ENCODE measurements at places on chromosomes 3 and 15. TPM values are rescaled to one million over a fixed set of nuclear protein-coding genes. Genes with fewer than 3 reads are reported as not detected.

DNA sequence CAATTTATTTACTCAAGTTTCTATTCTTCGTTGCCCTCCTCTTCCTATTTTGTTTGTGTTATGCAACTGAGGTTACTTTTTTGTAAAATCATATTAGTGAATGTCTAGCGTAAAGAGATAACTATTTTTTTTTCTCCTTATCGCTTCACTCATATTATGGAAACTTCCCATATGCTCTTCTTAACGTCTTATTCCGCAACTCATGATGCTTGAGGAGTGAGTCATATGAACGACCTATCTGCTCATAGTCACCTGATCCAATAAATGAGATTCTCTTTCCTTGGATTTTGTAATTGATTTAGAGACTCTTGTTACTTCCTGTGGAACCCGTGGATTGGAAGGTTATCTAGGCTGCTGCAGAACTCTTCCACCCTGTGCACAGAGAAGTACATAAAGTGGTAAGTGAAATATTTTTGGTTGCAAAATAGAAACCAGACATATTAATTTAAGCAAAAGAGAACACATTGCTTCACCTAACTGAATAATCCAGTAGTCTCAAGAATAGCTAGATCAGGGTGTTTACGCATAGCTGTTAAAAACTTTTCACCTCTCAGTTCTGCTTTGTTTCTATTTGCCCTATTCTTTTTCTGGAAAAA lies 719.3 kb upstream of the SGO1 start:
- no peak for DNase-seq

TCAIM gene
- 26.3 TPM for polyA plus RNA-seq

GRCh38 chr3:24299246-24299805 lies 195.3 kb downstream of the THRB start:
- DNase-seq: no peak

MAP2K5 gene
- 20.4 TPM for polyA plus RNA-seq

DNA sequence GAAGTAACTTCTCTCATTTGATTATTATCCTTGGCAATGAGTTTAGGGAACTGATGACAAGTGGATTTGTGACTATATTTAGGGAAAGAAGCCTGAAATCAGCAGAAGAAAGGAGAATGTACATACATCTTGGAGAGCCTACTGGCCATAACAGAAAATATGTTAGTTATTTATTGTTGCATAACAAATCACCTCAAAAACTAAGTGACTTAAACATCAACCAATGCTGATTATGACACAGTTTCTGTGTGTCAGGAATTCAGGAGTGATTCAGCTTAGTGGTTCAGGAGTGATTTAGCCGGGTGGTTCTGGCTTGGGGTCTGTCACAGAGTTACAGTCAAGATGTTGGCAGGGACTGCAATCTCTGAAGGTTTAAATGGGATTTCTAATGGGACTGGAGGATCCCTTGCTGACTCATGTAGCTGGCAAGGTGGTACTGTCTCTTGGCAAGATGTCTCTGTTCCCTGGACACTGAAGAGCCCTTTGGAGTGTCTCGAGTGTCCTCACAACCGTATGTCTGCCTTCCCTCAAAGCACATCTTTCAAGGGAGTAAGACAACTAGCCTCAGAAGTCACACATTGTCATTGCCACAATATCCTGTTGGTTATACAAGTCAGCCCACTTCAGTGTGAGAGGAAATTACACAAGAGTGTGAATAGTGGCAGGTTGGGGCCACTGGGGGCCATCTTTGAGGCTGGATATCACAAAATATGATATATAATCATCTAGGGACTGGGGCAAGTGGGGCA lies 248.9 kb downstream of the SV2B start:
- no peak for DNase-seq

DNA sequence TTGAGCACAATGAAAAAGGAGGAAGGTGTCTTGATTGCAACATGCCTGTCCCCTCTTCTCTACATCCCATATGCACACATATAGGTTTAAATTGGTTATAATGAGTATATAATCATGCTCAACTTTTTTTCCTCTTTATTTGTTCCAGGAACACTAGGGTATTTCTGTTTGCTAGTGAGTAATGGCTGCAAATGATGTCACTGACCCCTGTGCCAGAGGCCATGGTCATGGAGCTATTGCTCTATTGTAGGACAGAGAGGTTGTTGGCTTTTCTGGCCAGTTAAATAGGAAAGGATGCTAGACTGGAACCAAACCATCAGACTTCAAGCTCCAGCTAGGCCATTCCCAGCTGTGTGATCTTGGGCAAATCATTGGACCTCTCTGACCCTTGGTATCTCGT lies 9.6 kb downstream of the ARHGEF3 start:
- DNase-seq: no peak

GRCh38 chr3:153835540-153835939 lies 285.6 kb upstream of the ARHGEF26 start:
- no peak for DNase-seq

DNA sequence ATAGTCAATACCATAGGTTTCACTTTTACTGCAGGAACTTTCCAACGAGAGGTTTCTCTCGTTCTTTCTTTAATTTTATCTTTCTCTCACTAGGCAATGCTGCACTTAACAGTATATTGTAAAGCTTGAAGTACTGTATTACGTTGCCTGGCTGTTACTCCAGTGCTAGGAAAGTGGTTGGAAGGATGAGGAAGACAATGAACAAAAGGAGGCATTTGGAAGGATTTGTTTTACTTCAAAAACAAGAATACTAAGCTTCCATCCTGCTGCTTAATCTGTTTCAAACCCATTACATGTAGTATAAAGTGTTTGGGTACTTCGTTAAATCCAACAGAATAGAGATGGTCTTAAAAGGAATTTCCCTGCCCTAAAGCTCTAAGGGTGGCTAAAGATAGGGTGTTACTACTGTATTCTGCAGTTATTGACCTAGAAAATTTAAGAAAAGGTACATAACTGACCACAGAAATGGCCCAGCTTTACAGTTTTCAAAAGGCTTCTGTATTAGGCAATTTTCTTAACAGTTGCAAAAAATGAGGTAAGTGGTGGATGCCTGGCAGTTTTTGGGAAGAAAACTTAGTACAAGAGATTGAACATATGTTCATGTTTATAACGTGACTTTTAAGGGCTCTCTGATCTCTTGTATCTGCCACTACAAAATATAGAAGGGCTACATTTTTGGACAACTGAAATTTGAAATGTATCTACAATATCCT lies 785 bp upstream of the IFT57 start:
- DNase-seq: peak; percentile 33

- DNase-seq: no peak
Measured at GRCh38 chr3:40680685-40681657, 156.2 kb downstream of the ZNF621 start.
